ENCODE measurements at places on chromosomes 16 and 17. TPM values are rescaled to one million over a fixed set of nuclear protein-coding genes. Genes with fewer than 3 reads are reported as not detected.

DNA sequence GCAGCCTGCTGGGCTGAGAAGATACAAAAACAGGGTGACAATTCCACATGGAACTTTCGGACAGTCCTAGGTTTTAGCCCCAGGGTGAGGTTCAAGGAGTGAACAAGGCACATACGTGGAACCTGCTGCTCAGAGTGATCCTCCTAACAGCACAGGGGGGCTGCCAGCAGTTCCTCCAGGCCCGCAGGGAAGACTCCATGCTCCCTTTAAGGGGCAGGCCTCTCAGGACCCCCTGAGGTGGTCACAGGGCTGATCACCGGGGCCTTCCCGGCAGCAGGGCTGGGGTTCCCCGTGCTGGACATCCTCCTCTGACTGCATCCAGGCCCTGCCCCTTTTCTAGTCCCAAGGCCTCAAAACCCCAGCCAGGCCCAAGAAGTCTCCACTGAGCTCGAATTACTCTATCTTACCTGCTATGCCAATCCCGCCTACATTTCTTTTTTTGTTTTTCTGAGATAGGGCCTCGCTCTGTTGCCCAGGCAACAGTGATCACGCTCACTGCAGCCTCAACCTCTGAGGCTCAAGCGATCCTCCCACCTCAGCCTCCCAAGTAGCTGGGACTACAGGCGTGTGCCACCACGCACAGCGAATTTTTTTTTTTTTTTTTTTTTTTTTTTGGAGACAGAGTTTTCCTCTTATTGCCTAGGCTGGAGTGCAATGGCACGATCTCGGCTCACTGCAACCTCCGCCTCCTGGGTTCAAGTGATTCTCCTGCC is 10.4 kb downstream of the CANT1 start:
- no peak for DNase-seq

DNA sequence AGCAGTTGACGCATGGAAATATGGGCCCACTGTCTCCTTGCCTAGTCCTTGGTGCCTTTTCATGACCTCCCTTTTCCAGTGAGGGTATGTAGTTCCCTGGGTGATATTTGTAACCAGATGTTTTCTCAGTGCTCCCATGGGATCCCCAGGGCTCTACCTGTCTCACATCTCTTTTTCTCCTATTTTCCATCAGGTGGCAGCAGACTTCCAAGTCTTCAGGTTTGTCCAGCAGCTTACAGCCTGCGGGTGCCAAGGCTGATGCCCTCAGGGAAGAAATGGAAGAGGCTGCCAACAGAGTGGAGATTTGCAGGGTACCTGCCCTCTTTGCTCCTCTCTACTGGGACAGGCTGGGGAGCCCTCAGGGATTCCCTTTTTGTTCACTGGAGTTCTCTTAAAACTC is 89.1 kb downstream of the ELAC2 start:
- DNase-seq: no peak

DNA sequence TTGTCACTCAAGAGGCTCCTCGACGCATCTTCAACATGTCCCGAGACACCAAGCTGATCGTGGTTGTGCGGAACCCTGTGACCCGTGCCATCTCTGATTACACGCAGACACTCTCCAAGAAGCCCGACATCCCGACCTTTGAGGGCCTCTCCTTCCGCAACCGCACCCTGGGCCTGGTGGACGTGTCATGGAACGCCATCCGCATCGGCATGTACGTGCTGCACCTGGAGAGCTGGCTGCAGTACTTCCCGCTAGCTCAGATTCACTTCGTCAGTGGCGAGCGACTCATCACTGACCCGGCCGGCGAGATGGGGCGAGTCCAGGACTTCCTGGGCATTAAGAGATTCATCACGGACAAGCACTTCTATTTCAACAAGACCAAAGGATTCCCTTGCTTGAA is 101.0 kb downstream of the HS3ST2 start:
- peak; percentile 52 for DNase-seq

GRCh38 chr17:47264166-47264565 is 10.5 kb downstream of the ITGB3 start:
- no peak for DNase-seq

DNA sequence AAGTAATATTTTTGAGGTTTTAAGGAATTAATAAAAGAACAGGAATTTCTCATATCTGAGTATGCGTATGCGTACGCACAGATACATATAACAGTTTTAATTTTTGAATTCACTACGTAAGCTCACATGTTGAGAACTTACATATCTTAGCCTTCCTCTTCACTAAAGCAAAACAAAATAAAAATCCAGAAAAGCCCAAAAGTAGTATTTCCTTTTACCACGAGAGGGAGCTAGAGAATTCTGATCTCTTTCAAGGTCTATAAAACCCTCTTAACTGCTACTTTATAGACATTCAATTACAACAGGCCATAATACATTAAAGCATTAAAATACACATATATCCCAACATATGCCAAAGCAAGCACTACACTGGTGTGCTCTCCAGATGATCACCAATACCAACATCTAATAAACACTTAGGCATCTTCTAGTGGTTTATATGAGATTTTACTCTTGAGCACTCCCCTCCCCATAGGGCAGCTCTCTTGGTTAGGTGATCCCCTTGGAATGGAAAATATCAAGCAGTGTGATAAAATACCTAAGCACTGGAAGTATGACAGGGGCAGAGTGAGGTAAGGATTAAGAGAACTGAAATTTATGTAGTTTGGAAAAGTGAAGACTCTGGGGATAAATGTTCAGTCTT is 94.0 kb downstream of the SKAP1 start:
- DNase-seq: no peak

CCL14 gene
- 93.1 TPM for total RNA-seq

DNA sequence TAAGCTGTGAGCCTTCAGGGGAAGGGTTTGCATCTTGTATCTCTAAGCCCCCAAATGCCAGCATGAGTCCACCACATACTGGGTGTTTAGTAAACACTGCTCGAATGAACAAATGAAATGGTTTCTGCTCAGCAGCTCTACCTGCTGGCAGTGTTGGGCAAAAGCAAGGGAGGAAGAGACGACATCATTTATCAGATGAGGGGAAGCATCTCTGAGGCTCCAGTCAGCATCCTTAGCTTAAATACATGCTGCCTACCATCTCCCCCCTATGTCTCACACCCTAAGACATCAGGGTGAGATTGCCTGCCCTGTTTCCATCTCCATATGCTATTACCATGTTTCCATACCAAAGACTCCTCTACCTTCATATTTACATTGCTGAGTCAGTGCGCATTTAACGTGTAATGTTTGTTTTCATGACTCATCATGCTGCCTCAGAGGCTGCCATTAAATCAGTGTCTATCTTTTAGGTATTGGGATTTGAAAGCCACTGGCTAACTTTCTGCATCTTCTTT is 379.8 kb downstream of the UTP18 start:
- DNase-seq: no peak
